ENCODE measurements at places on chromosomes 5 and 9.
A peak's percentile ranks its signal among the peaks of the same experiment; 100 is the strongest.

DNA sequence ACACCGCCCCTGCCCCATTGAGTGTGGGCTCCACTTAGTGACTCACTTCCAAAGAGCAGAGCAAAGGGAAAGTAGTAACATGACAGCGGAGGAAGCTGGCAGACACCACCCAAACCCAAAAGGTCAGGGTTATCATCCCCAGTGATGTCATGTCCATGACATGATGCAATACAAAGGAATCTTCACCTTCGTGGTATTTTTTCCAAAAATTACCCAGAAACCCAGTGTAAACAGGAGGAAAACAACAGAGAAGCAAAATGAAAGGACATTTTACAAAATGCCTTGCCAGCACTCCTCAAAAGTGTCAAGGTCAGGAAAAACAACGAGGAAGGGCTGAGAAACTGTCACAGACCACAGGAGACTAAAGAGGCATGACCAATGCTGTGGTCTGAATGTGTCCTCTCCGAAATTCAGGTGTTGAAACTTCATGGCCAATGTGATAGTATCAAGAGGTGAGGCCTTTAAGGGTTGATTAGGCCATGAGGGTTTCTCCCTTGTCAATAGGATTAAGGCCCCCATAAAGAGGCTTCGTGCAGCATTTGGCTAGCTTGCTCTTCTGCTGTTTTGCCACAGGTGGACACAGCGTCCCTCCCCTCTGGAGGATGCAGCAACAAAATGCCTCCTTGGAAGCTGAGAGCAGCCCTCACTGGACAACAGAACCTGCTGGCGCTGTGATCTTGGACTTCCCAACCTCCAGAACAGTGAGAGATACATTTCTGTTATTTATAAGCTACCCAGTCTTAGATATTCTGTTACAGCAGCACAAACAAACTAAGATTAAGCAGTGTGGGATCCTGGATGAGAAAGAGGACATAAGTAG is 30.5 kb upstream of the MED10 start:
- no peak for DNase-seq

GRCh38 chr5:105885266-105885665 is 1785.5 kb downstream of the EFNA5 start:
- DNase-seq = no peak

- DNase-seq = no peak
These were observed 13.7 kb upstream of the CAMSAP1 start for GRCh38 chr9:135920973-135921585.

GRCh38 chr5:56640763-56641406 is 174.5 kb upstream of the MAP3K1 start:
- DNase-seq = no peak

DNA sequence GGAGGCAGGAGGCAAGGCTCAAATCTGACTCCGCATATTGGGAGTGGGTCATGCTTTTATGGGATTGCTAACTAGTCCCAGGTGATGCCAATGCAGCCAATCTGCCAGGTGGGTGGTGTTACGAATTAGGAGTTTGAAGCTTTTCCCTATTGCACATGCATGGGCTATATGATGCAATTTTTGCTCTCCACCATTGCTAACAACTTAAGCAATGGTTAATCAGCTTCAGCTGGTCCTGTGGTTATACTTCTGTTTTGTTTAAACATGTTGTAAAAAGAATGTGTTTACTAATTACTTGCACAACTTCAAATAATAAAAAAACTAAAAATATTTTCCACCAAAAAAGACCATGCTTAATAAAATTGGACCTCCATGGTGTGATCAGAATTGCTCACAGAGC is 55.7 kb downstream of the SHC3 start:
- DNase-seq = no peak

GRCh38 chr9:27535701-27536118 is 6.1 kb upstream of the MOB3B start:
- no peak for DNase-seq

GRCh38 chr5:155471027-155471426 is 457.5 kb downstream of the KIF4B start:
- DNase-seq = no peak

- no peak for DNase-seq
These were observed 2.0 kb upstream of the F2RL2 start for GRCh38 chr5:76625087-76625815.

DNA sequence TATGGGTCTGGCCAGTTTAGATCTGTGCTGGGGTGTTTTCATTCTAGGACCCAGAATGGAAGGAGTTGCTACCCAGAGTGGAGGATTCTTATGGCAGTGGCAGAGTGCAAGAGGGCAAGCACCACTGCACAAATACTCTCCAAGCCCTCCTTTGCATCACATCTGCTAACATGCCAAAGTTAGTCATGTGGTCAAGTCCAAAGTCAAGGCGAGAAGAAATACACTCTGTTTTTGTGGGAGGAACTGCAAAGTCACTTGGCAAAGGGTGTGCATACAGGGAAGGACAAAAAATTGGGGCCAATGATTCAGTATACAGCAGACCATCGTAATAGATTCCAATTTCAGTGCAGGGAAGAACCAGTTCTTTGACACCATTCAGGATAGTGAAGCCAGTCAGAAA is 43.9 kb upstream of the HMGCS1 start:
- no peak for DNase-seq

DNA sequence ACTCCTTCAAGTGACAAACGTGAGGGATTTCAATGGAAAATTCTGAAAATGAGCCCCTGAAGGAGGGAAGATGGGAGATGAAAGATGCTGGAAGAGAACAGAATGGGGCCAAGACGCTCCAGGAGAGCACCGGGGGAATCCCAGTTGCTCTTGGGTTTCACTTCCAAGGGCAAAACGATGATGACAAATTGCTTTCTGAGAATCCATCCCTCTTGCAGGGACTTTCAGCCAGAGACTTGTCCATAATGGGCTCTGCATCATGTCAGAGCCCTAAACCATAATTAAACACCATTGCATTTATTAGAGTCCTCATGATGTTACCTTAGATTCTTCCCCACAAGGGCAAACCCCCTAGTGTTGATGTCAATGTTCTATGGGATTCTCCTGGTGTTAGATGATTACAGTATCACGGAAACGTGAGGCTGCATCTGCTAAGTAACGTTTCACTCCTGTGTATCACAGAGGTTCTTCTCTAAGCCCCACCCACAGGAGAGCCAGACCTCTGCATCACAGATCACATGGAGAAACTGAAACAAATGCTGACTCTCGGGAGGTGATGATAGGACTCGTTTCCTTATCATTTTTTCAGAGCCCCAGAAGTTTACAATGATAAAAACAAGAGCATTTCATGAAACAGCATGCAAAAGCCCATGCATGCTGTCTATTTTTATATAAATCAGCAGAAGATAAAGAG is 114.4 kb downstream of the TENT4A start:
- no peak for DNase-seq

- peak; percentile 26 for DNase-seq
These were observed 561 bp downstream of the DAPK1 start for GRCh38 chr9:87498046-87498810.

DNA sequence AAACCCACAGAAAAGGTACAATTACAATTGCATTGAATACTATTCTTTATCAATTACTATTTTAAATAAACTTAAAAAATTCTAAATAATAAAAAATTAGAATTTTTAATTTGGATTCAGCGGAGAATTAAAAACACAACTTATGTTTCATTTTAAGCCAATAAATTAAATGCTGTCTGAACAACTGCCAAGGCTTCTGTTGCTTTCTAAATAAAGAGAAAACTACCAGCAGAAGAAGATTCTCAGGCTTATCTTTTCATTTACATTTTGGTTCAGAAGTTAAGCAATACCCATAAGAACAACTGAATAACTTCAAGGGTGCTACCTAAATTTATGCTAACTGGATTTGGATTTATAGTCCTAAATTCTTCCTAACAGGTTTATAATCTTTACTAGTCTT is 150.0 kb upstream of the FTMT start:
- DNase-seq = no peak

DNA sequence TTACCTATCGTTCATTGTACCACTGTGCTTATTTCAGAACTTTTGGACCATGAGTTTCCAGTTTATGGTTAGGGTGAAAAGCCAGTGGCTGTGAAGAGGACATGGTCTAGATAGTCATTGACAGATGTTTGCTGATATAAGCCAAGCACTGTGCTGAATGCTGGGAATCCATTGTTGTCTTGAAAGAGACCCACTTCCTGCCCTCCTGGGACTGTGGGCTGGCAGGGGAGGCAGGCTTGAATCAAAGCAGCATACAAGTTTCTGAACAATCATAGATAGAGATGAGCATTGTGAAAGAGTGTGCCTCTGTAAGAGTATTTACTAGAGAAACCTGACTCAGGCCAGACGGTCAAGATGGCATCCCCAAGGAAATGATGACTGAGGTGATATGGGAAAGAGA is 73.4 kb downstream of the NMUR2 start:
- DNase-seq = no peak

DNA sequence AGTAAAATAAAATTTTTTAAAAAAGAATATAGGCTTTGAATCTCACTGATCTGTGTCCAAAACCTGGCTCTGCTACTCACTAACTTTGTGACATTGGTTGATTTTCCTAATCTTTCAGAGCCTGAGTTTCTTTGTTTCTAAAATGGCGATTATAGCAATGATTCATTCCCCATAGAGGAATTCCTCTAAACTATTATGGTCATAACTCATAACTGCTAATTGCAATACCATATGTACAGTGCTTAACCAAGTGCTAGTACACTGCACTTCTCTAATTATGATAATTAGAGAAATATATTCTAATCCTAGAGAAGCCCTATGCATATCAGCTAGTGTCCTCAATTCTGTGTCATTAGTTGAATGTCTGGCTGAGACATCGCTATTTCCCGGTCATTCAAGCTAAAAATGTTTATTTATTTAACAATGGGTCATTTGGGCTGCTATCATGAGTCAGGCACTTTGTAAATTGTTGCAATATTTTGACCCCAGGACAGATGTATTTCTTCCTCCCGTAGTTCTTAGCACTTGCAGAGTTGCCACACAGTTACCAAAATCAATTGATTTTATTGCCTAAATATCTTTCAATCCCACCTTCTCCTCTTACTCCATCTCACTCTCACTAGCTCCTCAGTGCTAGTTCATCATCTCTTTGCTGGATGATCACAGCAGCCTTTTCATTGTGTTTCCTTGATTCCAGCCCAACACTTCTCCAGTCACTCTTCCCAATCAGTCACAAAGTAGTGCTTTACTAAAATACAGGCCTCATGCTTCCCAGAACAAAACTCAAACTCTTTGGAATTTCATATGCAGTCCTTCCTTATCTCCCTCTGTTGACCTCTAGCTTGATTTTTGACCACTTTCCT is 200.9 kb upstream of the PAPPA start:
- no peak for DNase-seq

GRCh38 chr9:114121227-114122135 is 22.4 kb upstream of the KIF12 start:
- no peak for DNase-seq

GRCh38 chr9:129900263-129901027 is 65.2 kb downstream of the USP20 start:
- DNase-seq = no peak

- no peak for DNase-seq
These were observed 39.9 kb downstream of the EDIL3 start for GRCh38 chr5:84344788-84345187.

DNA sequence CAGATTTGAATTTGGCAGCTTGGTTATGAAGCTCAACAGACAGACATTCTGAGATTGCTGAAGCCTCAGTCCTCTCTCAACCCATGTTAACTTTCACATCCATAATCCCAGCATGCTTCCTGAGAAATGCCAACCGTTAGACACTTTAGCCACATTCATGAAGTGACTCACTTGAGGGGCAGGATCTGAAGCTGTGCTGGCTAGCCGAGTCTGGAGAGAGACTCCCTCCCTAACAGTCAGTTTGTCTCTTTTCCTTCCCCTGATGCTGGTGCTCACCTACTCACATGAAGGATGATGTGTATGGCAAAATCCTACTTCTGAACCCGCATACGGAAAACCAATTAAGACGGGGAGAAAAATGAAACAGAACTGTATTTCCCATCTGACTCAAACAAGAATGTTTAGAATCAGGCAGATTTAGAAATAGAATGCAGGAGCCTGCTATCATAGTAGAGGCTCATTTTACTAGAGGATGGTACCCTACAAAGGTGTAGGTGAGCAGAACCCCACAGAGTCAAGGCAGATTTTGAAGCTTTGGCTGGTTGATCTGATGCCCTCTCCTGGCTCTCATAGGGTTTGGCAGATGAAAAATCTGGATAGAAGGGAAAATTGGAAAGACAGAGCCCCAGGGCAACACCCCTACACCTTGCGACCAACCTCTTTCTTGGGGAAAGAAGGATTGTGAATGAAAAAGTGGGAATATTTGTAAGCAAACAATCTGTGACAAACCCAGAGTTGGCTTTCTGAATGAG is 150.9 kb upstream of the LHFPL2 start:
- no peak for DNase-seq

DNA sequence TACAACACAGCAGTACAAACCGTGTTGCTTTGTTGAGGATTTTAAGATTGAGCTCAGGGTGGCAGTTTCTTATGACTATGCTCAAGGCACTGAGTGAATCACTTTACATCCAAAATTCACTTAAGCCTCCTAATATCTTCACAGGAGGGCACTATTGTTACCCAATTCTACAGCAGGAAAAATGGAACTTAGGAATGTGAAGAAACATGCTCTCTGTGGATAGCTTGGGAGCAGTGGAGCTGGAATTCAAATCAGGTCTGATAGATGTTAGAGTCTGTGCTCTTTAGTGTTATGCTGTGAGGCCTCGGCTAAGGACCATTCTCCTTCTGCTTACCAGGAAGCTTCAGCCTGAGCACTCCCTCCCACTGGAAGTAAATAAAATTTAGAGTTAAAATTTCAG is 18.7 kb upstream of the HMHB1 start:
- DNase-seq = no peak

DNA sequence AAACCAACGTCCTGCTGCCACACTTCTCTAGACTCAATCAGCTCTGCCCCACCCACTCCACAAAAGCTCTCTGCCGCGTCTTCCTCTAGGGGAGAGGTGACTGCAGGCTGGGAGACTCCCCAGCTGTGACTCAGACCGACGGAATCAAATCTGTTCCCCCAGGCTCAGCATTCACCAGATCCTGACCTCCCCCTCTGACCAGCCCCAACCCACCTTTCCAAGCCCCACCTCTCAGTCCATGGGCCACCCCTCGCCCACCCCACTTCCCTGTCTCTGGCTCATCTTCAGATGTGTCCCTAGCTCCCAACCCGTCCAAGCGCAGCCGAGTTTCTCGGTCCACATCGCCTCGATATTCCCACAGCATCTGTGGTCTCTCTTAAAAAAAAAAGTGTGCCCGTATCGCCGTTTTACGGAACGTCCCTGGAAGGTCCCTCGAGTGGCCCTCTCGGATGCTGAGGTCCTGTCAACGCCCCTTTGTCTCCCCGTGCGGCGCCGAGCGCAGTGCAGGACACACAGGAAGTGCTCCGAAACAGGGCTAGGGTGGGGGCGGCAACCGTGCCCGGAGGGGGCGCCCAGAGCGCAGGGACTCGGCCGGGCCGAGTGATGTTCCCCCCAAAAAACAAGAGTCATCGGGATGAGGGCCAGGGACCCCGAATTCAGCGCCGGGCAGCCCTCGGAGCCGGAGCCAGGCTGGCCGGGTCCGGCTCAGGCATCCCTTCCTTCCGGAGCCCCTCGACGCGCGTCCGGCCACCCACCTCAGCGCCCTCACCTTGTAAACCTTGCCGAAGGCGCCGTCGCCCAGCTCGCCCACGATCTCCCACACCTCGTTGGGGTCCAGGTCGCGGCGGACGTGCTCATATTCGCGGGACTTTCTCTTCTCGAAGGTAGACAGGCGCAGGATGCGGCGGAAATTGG is 649 bp downstream of the STK10 start:
- peak; percentile 73 for DNase-seq

GRCh38 chr9:113886026-113886369 is 9.9 kb downstream of the ZNF618 start:
- no peak for DNase-seq

- DNase-seq = no peak
These were observed 11.9 kb downstream of the TRIO start for GRCh38 chr5:14155075-14155474.
